Activated naive CD4-positive, alpha-beta T cell treated with anti-CD3 and anti-CD28 coated beads, Interleukin-2, amount 10 ng/mL, durations not matched to agents 7 days and 5 days (primary cell): ENCODE measurements at places on chromosomes 13 and 19.
A peak's percentile ranks its signal among the peaks of the same experiment; 100 is the strongest.

DNA sequence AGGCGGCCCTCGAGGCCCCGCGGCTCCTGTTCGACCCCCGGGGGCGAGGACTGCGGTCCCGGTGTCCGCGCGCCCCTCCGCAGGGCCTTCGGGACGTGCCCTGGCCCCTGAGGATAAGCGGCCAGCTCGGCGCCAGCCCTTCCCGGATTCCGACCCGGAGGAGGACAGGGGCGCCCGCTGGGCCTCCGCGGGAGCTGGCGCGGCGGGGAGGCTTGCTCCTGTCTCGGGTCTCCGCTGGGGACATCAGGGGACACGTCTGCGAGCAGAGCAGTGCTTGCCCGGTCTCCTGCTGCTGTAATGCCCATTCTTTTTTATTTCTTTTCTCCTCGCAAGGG, 829 bp downstream of the B3GLCT start:
- peak; percentile 52 for DNase-seq

DNA sequence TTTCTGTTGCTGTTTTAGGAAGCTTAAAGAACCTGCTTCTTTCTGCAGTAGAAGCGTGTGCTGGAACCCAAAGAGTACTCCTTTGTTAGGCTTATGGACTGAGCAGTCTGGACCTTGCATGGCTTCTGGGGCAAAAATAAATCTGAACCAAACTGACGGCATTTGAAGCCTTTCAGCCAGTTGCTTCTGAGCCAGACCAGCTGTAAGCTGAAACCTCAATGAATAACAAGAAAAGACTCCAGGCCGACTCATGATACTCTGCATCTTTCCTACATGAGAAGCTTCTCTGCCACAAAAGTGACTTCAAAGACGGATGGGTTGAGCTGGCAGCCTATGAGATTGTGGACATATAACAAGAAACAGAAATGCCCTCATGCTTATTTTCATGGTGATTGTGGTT, 103.1 kb downstream of the TNFRSF19 start:
- no peak for DNase-seq

DNA sequence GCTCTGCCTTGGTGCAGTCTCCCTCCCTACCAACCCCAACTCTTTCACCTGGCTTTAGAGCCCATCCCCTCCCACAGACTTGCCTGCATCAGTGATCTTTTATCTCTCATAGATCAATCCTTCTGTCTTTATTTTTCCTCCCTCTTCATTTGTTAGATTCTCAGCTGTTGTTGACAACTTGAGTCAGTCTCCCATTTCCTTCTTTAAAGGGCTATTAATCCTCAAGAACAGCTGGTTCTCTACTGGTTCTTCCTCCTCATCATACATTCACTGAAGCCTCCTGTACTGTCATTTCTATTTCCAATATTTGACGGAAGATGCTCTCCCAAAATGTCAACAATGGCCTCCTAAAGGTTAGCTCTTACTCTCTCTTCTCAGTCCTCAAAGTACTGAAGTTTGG, 408.2 kb downstream of the TBC1D4 start:
- DNase-seq: no peak

GRCh38 chr13:30371649-30372265, 50.5 kb upstream of the UBE2L5 start:
- DNase-seq: peak; percentile 84

- no peak for DNase-seq
Observed at GRCh38 chr13:95276037-95276505, 25.2 kb downstream of the ABCC4 start.

DNA sequence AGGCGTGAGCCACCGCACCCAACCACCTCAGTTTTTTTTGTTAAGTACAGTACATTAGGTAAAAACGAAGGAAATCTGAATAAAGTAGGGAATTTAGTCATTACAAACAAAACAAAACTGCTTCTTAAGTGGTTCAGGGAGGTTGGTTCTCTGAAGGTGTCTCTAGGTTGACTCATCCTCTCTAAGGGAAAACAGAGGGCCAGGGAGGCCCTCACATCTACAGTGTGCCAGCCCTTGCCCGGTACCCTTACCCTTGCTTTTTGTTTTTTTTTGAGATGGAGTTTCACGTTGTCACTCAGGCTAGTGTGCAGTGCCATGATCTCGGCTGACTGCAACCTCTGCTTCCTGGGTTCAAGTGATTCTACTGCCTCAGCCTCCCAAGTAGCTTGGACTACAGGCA, 17.2 kb upstream of the JUND start:
- DNase-seq: no peak

GRCh38 chr19:49790866-49791265, 22.2 kb downstream of the FUZ start:
- no peak for DNase-seq

- DNase-seq: no peak
Observed at GRCh38 chr19:16429759-16430091, 42.0 kb downstream of the EPS15L1 start.

- DNase-seq: no peak
Observed at GRCh38 chr19:42316223-42317211, 3.4 kb downstream of the TMEM145 start.

- DNase-seq: peak; percentile 61
Observed at GRCh38 chr19:16370641-16371391, 46.2 kb downstream of the KLF2 start.

- DNase-seq: no peak
Observed at GRCh38 chr13:98239162-98240076, 62.4 kb upstream of the RNF113B start.

DNA sequence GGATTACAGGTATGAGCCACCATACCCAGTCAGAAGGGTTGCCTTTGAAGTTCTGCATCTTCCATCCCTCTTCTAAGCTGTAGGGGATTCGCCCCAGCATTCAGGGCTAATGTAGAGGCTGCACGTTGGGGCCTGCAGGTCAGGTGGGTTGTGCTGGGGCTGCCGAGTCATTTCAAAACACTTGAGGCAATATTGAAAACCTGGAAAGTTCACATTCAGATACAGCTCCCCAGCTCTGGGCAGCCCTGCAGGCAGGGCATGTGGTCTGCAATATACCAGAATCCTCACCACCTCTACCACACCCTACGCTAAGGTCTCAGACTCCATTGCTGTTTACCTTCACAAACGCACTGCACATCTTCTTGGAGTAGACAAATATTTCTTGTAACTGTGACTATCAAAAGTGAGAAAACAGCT, 24.6 kb downstream of the CCNE1 start:
- peak; percentile 53 for DNase-seq

- peak; percentile 53 for DNase-seq
Observed at GRCh38 chr19:38686530-38686888, 39.1 kb downstream of the ACTN4 start.

GRCh38 chr13:80012251-80012650, 328.7 kb downstream of the SPRY2 start:
- DNase-seq: no peak

DNA sequence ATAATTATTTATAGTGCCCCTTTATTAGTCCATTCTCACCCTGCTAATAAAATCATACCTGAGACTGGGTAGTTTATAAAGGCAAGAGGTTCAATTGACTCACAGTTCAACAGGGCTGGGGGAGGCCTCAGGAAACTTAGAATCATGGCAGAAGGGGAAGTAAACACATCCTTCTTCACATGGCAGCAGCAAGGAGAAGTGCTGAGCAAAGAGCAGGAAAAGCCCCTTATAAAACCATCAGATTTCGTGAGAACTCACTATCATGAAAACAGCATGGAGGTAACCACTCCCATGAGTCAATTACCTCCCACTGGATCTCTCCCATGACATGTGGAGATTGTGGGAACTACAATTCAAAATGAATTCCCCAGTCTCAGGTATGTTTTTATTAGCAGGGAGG, 89.9 kb upstream of the STARD13 start:
- no peak for DNase-seq

DNA sequence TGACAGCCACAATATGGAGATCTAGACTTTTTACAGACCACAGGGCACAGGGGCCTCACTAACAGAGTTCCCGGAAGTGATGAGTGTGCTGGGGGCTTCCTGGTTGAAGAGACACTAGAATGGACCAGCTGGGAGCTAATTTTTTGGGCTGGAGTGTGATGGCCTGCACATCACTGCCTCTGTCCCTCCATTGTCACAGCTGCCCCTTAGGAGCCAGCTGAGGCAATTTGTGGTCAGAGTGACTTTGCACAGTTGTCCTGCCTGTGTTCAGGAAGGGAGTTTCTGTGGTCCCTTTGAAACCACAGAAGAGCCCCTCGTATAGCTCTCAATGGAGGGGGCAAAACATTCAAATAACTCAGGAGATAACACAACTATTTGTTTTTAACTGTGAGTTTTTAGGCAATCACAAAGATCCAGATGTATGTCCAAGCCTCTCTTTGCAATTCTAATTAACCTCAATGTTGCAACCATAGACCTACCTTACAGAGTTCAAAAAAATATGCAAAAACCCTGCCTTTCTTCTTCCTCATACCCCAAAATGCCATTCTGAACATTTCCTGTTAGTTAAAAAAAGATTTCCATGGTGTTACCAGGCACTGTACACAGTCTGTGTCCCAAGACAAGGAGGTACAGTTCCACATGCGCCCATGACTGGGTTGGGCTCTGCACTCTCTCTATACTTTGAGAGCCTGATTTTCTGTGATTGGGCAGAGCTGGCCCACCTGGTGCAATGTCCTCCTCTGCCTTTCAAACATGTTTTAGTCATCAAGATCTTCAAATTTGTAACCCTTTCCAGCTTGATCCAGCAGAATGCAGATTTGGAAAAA, 2.4 kb downstream of the ALOX5AP start:
- DNase-seq: no peak

DNA sequence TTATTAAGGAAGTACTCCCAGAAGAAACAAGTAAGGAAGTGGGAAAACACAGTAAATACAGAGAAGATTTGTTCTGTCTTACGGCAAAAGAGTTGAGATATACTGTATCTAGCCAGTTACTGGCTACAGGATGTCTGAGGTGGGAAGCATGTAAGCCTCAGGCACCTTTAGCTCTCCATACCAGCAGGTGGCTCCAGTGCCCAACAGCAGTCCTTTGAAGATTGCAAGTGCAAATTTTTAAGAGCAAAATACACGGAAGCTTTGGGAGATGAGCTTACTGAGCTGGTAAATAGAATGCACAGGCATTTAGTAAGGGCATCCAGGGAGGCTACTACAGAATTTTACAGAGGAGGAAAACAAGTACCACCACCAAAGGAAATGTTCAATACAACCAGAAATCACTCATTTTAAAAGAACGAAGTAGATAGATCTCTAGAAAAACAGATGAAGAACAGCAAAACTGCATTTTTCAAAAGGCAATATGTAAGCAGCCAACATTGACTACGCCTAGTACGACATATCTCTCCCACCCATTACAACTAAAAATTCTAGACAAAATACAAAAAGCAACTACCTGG, 57.9 kb upstream of the VSTM2B start:
- peak; percentile 59 for DNase-seq

GRCh38 chr19:54106716-54107115, 4.1 kb downstream of the NDUFA3 start:
- no peak for DNase-seq
